Retina (tissue), 1 donor: ENCODE measurements at places on chromosomes 1 and 21.

DNA sequence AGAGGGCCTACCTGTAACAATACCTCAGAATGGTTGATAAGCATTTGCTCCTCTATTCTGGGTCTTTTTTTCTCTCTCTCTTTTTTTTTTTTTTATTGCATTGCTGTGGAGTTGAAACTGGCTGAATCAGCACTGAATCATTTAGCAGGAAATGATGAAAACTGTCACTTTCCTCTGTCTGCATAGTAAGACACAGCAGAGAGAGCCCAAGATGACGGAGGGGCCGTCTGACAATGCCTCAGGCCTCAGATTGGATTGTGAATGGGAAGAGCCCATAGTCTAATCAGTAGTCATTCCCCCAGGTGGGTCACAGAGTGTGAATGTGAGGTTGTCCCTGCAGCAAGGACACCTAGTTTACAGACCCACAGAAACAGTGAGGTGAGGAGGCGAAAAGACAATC is 193.2 kb upstream of the PLXNA2 start:
- DNase-seq: peak; percentile 30

GRCh38 chr1:235802573-235803346 is 63.9 kb downstream of the LYST start:
- no peak for DNase-seq

DNA sequence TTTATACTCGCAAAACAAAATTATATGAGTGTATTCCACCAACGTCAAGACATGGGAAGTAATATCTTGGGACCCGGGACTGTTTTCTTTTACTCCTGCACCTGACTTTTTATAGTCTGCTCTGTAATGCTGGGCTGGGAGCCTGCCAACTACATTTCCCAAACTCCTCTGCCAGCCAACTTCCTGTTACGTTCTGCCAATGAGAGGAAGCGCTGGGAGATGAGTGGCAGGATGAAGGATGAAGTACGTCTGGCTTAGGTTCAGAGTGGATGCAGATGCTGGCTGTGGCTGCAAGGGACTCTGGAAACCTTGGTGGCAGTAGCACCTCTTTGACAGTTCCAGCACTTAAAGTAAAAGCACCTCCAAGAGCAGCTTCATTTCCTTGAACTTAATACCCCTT is 59.6 kb downstream of the USP24 start:
- no peak for DNase-seq

GRCh38 chr1:151976858-151977257 is 16.8 kb downstream of the S100A10 start:
- DNase-seq: no peak

DNA sequence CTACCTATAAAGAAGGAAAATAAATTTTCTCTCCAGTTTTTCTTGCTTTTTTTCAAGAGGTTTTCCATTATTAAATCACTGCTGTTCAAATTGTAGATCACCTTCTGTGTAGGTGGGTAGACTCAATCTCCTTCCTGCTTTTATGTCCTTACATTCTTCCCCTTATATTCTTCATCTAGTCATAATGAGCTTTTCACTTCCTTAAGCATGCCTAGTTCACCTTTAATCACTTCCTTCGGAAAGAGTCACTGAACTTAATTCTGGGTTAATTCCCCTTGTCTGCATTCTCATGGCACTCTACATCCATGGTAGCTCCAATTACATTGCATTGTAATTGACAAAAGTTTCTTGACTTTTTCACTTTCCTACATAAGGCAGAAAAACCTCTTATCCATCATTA is 6.1 kb upstream of the FAM177B start:
- no peak for DNase-seq

DNA sequence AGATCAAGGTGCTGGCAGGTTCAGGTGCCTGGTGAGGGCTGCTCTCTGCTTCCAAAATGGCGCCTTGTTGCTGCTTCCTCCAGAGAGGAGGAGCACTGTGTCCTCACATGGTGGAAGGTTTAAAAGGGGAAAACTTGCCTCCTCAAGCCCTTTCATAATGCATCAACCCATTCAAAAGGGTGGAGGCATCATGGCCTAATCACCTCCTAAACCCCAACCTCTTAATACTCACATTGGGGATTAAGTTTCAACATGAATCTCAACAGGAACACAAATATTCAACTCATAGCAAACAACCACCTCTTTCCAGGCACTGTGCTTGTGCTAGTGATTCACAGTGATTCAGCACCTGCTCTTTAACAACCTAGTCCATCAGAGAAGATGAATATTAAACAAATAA is 4.2 kb downstream of the S100A12 start:
- no peak for DNase-seq
